Glutamatergic neuron (in vitro differentiated cells): ENCODE measurements at places on chromosomes 7 and 10.

DNA sequence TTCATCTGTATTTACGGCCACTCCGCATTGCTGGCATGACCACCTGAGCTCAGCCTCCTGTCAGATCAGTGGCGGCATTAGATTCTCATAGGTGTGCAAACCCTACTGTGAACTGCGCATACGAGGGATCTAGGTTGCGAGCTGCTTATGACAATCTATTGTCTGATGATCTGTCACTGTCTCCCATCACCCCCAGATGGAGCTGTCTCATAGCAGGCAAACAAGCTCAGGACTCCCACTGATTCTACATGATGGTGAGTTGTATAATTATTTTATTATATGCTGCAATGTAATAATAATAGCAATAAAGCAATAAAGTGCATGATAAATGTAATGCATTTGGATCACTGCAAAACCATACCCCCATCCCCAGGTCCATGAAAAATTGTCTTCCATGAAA, 1172.9 kb upstream of the AUTS2 start:
- no peak for DNase-seq

DNA sequence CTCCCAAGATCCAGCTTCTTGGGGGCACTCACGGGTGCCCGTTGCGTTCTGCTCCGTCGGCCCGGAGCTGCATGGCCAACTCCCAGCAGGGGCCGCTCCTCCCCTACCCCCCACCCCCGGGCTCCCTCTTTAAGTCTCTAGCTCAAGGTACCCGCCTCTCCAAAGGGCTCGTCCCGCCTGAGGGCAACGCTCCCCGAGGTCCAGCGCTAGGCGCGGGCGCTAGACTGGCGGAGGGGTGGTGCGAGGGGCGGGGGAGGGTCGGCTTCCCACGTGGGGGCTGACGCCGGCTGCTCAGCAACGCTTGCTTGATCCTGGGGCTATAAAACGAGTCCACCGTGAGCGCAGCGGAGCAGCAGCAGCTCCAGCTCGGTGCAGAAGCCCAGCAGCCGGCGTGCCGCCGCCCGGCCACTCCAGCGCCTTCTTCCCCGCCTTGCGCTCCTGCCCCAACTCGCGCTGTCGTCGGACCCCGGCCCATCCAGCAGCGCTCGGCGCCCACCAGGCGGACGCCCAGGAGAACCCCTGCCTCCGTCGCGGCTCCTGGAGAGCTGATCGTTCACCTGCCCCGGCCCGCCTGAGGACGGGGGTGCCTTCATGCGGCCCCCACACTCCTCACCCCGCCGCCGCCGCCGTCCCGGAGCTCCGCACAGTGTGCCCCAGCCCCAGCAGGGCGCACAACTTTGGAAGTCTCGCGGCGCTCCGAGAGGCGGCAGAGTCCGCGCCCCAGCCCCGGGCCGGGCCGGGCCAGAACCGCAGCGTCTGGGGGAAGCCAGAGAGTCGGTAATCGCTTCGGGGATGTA, at the start of gene ADRA2A:
ADRA2A (plus strand) TSS at position 348 of the 797 bp plus-strand sequence. CDS start 968 bp downstream, outside the sequence.
- peak; percentile 69 for DNase-seq

- DNase-seq = no peak
Observed at GRCh38 chr7:47087866-47088265, 494.0 kb downstream of the TNS3 start.

GRCh38 chr10:119670717-119671116, 19.5 kb downstream of the BAG3 start:
- no peak for DNase-seq

- DNase-seq = no peak
Observed at GRCh38 chr10:108684431-108684830, 1238.9 kb downstream of the XPNPEP1 start.

- DNase-seq = peak; percentile 71
Observed at GRCh38 chr10:35447693-35448407, 111.5 kb downstream of the CCNY start.
